ENCODE measurements at places on chromosomes 6 and 20.

- H3K27ac ChIP-seq: no peak overlapping the region
- H3K36me3 ChIP-seq: no peaks in the 10 kb centered on the region
- H3K4me3 ChIP-seq: no peak overlapping the region
- H3K27me3 ChIP-seq: peaks cover 5% of the 10 kb centered on the region
- peaks cover 11% of the 10 kb centered on the region for H3K4me1 ChIP-seq
These were observed 76.8 kb upstream of the SIRPG start for GRCh38 chr20:1734269-1734858.

DNA sequence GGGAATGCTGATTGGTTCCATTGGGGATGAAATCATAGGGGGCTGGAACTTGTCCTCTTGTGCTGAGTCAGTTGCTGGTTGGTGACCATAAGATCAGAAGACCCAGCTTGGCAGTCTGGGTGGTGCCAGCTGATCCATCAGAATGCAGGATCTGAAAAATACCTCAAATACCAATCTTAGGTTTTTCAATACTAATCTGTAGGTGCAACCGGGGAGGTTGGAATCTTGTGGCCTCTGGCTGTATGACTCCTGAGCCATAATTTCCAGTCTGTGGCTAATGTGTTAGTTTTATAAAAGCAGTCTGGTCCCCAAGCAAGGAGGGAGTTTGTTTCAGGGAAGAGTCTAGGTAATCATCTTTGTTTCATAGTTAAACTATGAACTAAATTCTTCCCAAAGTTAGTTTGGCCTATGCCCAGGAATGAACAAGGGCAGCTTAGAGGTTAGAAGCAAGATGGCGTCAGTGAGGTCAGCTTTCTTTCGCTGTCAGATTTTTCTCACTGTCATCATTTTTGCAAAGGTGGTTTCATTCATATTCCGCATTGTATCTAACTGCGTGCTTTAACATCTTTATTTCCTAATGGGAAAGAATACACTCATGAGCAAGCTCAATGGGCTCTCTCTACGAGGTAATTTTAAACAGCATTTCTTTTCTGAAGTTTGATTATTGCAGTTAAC lies 2.0 kb downstream of the ARMH2 start:
- H3K27ac ChIP-seq: no peak overlapping the region
- no peaks in the 10 kb centered on the region for H3K27me3 ChIP-seq
- no peak for DNase-seq
- H3K4me3 ChIP-seq: no peak overlapping the region
- H3K4me1 ChIP-seq: no peaks in the 10 kb centered on the region

- H3K27ac ChIP-seq: no peak overlapping the region
- no peak overlapping the region for H3K4me3 ChIP-seq
- H3K27me3 ChIP-seq: peaks cover 4% of the 10 kb centered on the region
These were observed 85.1 kb downstream of the PDE7B start for GRCh38 chr6:135936606-135937005.

- H3K36me3 ChIP-seq: no peaks in the 10 kb centered on the region
- no peaks in the 10 kb centered on the region for H3K27me3 ChIP-seq
- peak; percentile 52 for DNase-seq
- peaks cover 8% of the 10 kb centered on the region for H3K4me1 ChIP-seq
- no peak overlapping the region for H3K27ac ChIP-seq
These were observed 94.8 kb downstream of the BTBD3 start for GRCh38 chr20:12012241-12013222.

DNA sequence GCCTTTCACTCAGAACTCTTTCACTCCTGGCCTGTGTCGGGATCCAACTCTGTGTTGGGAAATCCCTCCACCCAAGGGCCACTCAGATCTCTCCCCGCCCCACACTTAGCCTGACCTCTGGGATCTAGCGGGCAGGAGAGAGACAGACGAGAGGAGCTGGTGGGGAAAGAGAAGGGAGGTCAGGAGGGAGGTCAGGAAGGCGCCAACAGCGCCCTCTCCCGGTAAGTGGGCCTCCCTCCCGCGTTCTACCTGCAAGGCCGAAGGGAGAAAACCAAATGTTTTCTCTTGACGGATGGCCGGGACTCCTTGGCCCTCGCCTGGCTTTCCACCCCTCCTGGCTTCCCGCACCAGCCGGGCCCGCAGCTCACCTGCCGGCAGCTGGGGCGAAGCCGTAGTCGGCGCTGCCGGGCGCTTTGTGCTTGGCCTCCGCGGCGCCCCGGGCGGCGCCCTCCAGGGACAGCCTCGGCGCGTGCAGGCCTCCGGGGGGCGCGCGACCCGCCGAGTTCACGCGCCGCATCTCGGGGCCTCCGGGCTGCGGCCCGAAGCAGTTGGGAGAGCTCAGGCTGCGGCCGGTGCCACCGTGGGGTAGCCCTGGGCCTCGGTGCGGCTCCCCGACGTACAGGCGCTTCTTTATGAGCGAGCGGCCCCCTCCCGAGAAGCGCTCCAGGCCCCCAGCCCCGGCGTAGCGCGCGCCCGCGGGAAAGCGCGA lies 38.2 kb downstream of the C6orf132 start:
- peak; percentile 78 for DNase-seq
- peaks cover 7% of the 10 kb centered on the region for H3K4me1 ChIP-seq
- H3K4me3 ChIP-seq: peak overlapping the region; percentile 45
- H3K27me3 ChIP-seq: peaks cover 10% of the 10 kb centered on the region

DNA sequence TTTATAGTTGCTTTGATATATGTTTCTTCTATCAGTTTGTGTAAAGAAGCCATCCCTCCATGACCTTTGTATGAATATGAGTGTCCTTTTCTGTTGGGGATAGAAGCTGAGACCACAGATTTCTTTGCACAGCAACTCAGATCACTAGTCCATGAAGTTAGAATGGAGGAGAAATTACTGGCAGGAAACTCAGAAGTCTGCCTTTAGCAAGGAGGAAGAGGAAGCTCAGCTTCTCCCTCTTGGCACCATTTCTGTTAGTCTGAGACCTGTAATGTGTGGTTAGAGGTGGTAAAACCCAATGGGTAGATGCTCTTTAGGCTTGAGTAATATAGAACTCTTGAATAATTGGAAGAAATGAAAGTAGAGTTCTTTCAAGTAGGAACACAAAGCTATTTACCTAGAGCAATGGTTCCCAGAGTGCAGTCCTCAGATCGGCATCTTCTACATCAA lies 995.3 kb upstream of the FLRT3 start:
- H3K27me3 ChIP-seq: no peaks in the 10 kb centered on the region

GRCh38 chr20:1081891-1082290 lies 36.5 kb upstream of the PSMF1 start:
- H3K27ac ChIP-seq: no peak overlapping the region
- DNase-seq: no peak
- no peaks in the 10 kb centered on the region for H3K36me3 ChIP-seq

DNA sequence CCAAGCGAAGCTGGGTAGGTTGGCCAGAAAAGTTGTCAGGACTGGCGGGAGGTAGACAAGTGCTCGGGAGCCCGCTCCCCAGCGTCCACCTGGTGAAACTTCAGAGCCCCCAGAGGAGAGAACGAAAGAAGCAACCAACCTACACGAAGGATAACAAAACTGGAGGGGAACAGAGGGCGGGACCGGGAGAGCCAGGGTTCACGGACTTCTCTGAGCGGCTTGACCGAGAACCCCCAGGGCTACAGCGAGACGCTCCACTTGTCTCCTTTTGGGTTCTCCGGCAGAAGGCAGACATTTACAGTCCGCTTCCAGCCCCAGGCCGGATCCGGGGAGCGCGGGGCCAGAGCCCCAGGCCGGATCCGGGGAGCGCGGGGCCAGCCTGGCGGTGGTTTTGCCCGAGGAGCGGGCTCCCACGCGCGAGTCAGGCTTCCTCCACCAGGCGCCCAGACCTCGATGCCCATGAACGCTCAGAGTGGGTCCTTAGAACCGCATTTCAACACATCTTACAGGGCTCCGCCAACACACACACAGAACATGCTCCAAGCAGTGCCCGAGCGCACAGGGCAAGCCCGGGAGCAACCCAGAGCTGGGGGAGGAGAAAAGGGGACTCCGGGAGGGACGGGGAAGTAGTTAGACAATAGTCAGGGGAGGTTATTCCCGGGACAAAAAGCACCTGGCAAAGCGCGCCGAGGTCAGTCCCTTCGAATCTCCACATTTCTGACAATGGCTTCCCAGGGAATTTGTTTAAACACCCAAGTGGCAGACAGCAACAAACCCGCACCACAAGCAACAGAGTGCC lies 1.1 kb downstream of the PTPRK start:
- H3K27ac ChIP-seq: peak overlapping the region; percentile 92
- peaks cover 17% of the 10 kb centered on the region for H3K27me3 ChIP-seq

DNA sequence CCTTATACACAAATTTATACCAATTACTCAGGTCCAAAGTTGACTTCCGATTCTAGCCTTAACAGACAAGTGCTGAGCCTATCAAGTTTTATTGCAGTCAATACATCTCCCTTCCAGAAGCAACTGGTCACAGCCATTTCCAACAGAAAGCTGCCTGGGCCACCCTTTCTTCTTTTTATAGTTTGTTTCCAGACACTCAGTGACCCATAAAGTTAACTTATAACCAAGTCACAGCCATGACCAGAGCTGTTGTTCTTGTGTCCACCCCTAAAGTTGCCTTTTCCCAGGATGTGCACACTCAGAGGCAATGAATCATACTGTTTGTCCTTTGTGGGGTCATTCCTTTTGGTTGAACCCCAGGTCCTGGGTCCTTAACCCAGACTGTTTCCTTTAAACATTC lies 89.9 kb downstream of the CD83 start:
- H3K27ac ChIP-seq: no peak overlapping the region
- H3K4me1 ChIP-seq: peaks cover 11% of the 10 kb centered on the region
- no peak overlapping the region for H3K4me3 ChIP-seq
- no peaks in the 10 kb centered on the region for H3K36me3 ChIP-seq
- H3K27me3 ChIP-seq: no peaks in the 10 kb centered on the region

DNA sequence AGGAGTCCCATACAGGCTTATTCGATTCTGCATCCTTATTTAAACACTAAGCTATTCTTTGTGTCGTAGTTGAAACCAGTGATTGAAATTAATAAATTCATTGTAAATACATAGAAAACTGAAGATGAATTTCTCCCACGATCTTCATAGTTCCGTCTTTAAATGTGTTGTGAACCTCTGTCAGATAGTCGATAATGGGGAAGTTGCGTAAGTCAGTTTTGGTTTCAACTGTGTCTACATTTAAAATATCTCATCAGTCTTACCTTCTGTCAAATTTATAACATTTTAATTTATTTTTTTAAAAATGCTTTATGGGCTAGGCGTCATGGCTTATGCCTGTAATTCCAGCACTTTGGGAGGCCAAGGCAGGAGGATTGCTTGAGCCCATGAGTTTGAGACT lies 12.7 kb downstream of the STX11 start:
- H3K4me3 ChIP-seq: no peak overlapping the region
- DNase-seq: no peak
- H3K27me3 ChIP-seq: peaks cover 2% of the 10 kb centered on the region
- no peaks in the 10 kb centered on the region for H3K4me1 ChIP-seq
- no peak overlapping the region for H3K27ac ChIP-seq

DNA sequence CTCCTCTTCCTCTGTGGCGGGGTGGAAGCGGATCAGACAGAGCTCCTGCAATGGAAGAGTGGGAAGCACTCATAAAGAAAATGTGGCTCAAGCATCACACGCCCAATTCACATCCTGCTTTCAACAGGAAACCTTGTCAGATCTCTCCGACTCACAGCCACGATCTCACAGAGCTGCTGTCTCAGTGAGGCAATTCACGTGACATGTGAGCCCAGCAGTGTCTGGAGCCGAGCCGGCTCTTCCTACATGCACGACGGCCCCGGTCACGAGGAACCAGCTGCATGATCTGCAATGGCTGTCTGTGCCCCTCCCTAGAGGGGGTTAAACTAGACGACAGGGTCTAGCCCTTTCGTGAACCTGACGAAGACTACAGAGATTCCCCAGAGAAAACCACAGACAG lies 29.5 kb upstream of the TCFL5 start:
- peaks cover 11% of the 10 kb centered on the region for H3K4me1 ChIP-seq
- H3K27me3 ChIP-seq: peaks cover 5% of the 10 kb centered on the region

DNA sequence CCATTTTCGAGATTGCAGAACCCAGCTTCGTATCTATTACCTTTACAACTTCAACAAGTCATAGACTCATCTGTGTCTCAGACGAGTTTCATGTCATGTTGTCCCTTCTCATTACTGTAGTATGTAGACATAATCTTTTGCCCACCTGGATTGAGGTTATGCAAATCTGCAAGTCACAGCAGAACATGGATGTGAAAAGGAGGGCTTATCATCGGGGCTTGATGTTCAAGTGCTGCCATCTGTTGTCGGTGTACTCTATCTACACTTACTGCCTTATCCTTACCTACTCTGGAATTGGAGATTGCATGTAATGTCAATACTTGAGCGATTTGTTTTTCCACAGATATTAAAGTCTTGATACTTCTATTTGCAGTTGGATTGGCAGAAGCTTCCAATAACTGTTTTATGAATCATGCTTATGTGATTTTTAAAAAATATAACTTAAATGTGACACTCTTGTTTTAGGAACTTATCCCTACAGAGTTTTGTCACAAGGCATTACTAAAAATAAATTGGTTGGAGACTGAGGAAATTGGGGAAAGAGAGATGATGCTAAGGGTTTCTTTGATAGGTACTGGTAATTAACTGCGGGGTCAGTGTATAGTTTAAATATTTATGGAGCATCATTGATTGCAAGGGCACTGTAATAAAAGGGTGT lies 3.0 kb upstream of the GOPC start:
- H3K36me3 ChIP-seq: no peaks in the 10 kb centered on the region
- peaks cover 1% of the 10 kb centered on the region for H3K27me3 ChIP-seq
- peaks cover 9% of the 10 kb centered on the region for H3K4me1 ChIP-seq
- peak; percentile 53 for DNase-seq
